ENCODE measurements at places on chromosomes 11 and 22.

DNA sequence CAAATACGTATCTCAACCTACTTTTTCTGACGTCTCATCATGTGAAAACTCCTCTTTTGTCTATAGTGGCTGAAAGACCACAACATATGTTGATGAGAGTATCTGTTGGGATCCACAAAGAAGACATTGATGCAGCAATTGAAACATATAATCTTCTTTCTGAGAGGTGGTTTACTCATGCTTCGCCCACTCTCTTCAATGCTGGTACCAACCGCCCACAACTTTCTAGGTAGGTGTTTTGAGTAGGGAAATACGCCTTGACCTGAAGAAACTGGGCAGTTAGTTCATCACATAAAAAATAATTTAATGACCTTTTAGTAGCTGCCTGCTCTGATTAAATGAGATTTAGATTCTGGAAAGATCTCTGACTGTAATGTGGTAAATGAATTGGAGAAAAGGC is 17.2 kb downstream of the RRM1 start:
- no peak for DNase-seq

- no peak for DNase-seq
Measured at GRCh38 chr11:56700914-56701485, 2.1 kb downstream of the OR9G1 start.

DNA sequence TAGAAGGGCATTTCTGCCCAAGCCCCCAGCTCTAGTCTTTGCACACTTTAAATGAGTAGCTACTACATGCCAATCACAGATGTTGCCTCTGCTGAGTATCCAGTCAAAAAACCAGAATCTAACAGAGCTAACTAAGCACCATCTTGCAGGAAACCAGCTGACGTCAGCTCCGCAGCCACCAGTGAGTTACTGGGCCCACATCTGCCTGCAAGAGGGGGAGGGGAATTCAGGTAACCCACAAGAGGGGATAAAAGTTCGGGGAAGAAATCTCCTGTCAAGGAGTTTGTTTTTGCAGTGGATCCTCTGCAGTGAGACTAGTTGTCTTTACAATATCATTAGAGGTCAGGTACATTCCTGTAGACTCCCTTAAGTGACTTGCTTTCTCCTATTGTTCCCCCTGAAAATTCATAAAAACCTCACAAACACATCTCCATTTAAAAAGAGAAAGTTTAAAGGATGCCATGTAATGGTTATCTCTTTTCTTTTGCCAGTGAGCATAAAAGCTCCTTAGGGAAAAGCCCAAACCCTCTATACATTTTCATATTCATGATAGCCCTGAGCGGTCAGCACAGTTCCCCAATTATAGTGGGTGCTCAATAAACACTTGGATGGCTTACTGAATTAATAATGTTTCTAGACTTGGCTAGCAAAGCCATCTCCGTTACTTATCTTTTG is 9.3 kb downstream of the CD44 start:
- DNase-seq = no peak

DNA sequence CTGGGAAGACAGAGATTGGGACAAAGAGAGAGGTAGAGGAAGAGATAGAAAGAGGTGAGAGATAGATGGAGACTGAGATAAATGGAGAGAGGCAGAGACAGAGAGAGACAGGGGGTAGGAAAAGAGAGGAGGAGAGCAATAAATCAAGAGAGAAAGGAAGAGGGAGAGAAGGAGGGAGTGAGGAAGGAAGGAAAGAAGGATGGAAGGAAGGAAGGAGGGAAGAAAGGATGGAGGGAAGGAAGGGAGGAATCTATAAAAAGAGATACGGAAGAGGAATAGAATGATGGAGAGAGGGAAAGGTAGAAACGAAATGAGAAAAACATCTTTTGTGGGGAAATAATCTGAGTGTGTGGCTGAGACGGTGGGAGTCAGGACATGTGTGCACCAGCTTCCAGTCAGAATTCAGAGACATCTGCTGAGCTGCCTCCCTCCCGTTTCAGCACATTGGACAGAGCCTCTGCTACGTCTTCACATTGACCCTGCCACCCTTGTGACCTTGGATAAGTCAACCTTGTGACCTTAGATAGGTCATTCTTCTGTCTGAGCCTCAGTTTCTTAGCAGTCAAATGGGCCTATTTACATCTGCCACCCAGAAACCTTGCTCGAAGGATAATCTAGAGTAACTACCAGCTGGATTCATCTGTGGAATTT is 417.8 kb downstream of the MIAT start:
- DNase-seq = no peak

GRCh38 chr11:131628739-131629138 is 258.3 kb downstream of the NTM start:
- no peak for DNase-seq

GRCh38 chr11:11003226-11003625 is 145.4 kb upstream of the ZBED5 start:
- DNase-seq = no peak

DNA sequence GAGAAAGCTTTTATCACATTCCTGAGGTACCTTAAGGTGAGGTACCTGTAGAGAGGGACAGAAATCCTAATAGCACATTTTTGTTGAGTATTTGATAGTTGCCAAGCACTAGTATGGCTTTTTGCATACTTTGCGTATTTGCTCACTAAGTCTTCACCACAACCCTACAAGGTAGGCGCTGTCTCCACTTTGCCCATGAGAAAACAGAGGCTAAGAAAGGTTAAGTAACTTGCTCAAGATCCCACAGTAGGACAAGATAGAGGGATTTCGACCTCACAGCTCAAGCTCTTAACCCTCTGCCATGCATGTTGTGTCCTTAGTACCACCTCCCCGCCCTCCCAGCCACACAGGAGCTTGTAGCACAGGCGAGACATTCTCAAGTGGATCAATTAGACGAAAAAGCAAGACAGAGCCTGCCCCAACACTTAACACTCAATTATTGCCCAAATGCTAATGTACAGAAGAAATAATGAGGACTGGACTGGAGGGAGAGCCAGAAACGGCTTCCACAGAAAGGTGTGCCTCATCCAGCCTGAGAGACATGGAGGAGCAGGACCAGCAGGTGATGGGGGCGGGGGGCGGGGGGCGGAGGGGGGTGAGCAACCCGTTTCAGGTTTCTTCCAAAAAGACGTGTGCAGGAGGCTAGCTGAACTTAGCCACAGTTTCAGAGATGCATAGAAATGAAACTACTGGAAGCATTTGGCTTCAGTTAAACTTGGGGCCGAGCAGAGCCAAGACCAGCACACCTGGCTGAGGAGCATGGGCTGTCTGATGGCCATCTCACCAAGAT is 26.7 kb upstream of the CD44 start:
- DNase-seq = peak; percentile 45

- peak; percentile 63 for DNase-seq
Measured at GRCh38 chr11:128904656-128905344, 13.6 kb downstream of the KCNJ5 start.

DNA sequence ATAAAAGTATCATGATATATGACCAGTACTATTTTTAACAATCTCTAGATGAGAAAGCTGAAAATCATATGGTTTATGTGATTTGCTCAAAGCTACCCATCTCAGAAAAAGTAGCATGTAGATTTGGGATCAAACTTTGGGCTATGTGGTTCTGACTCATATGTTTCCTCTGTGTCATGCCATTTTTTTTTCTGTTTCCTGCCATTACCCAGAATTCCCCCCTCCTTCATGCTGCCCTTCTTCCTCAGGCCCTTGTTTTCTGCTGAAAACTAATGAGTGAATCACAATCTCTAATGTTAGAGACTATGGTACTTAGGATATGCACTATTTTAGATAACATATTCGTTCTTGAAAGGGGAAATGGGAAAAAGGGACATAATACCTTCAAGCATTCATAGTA is 80.7 kb downstream of the JRKL start:
- no peak for DNase-seq

DNA sequence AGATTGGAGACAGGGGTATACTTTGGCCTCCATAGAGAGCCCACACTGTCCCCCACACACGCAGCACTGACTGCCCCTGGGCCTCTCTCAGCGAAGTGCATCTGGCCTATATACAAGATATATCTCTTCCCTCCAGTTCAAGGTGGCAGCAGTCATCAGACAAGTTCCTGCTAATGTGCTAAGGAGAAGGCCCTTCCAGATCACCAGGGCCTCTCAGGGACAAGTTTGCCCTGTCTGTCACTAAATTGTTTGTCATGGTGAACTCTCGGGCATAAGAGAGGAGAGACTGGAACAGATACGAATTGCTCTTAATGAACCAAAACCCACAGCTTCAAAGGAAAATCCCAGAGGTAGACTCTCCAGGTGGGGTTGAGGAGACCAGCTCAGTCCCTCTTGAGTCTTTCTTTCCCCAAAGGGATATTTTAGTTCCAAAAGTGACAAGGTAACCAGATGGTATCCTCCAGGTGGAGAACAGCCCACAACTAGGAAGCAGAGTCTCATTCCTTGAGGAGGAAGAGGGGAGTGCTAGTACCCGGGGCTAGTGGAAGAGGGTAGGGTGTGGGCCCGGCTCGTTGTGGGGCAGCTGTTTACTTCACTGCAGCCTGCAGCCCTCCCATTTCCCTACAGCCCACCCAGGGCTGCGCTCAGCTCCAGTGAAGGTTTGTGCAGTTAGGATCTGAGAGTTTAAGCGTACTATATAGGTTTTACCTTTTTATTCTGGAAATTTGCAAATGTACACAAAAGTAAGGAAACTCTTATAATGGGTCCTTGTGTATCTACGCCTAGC is 2.2 kb upstream of the SLC35C1 start:
- no peak for DNase-seq

- no peak for DNase-seq
Measured at GRCh38 chr11:94924171-94924572, 49.2 kb downstream of the CWC15 start.

DNA sequence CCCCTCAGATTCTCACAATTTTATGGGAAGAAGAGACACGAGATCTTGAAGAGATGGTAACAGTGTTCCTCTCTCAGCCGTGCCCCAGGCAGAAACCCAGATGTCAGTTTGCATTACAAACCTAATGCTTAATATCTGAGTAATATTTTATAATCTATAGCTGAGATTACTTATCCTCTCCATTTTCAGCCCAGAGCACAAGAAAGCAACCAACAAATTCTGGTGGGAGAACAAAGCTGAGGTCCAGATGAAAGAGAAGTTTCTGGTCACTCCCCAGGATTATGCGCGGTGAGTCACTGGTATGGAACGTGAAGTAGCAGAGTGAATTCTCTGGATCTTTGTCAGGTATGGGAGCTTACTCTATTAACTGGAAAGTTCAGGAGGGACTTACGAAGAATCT is 884 bp downstream of the CENATAC start:
- no peak for DNase-seq

DNA sequence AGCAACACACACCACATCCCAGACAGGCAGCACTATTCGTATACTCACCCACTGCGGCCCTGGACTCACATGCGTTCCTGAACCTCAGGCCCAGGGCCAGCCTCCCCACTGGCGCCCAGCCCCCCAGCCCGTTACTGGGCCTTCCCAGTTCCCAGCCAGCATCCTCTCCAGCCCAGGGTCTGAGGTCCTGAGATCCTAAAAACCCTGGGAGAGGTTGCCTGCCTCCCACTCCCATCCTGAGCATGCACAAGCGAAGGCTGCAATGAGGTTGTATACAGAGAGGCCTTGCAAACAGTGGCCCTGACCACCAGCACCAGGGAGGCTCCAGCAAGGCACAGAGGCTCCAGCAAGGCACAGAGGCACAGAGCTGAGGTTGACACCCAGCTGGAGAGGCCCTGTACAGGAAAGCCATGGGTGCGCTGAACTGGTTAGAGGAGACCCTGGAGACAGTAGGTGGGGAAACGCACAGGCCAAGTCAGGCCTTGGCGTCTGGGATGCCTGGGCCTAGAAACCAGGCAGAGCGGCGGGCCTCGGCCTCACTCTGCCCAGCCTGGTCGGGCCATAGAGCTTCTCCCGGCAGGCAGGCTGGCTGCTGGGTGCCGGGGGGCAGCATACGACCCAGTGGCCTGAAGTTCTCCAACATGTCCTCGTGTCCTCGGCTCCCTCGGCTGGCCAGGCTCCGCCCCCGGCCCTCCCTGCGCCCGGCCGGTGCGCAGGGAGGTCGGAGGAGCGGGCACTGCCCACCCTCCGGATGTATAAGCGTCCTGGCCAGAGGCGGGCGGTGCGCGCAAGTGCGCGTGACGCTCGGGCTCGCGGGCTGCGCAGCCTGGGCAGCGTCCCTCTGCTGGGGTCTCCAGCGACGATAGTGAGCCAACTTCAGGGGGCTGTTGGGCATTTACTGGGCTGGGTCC is 2.3 kb upstream of the TBX1 start:
- no peak for DNase-seq

DNA sequence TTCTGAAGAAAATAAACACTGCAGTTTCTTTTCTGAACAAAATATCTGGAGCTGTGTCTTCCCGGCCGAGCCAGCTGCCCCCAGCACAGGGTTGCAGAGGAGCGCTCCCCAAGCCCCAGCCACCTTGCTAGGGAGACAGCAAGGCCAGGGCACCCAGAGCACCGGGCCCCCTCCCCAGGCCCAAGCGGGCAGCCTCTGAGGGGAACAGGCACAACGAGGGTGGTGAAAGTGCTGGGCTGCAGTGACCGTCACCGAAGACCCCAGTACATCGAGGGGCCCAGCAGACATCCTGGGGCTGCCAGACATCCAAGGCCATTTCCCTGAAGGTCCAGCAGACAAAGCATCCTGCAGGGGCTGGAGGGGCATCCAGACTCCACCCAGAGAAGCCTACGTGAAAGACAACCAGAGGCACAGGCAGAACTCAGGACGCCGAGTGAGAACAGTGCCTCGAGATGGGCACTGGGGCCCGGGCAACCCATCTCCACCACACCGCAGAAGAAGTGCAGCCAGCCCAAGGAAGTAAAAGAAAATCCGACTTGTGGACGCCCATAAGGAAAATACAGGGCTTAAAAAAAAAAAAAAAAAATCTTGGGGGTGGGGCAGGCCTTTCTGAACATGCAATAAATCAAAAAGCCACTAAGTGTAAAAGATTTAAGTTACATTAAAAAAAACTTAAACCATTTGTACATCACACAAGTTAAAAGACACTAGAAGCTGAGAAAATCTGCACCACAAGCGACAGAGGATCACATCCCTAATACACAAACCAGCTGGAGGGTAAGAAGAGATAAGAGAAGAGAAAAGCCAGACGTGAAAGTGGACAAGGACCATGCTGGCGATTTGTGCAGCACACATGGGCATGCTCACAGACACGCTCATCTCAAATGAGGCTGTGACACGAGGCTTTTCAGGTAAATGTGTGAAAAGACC is 36.0 kb upstream of the COMT start:
- DNase-seq = no peak

GRCh38 chr11:119668676-119669075 is 60.3 kb downstream of the NECTIN1 start:
- no peak for DNase-seq
